Right atrium auricular region (tissue), 2 donors: ENCODE measurements at places on chromosomes 7 and 10. TPM values are rescaled to one million over a fixed set of nuclear protein-coding genes. Genes with fewer than 3 reads are reported as not detected.

GRCh38 chr7:44801890-44802289 lies 5.4 kb downstream of the PPIA start:
- DNase-seq = no peak

Gene GRID2IP
- total RNA-seq = not detected

Gene UCN3
- total RNA-seq = not detected

- DNase-seq = no peak
These were observed 191.5 kb downstream of the MGMT start for GRCh38 chr10:129658376-129659072.

Gene MKI67
- 4.0 TPM for total RNA-seq

Gene CTAGE8
- 1.2 TPM for total RNA-seq

- DNase-seq = no peak
These were observed 351.2 kb downstream of the PHTF2 start for GRCh38 chr7:78149787-78150186.

DNA sequence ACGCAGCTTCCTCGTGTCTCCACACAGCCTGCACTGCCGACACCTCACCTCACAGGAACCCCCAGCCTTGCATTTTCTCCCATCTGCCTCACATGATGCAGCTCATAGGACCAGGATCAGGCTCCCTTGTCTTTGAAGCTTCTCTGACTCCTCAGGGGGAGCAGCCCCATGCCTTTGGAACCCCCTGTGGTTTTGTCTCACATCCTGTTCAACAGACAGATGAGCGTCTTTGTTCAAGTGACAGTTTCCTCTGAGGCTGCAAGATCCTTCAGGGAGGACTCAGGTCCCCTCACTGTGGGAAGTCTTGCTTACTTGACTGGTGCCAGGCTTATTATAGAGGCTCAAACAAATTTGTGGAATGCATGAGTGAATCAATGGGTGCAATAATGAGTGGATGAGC lies 667.1 kb downstream of the INHBA start:
- DNase-seq = no peak

GRCh38 chr7:26868841-26869495 lies 4.6 kb upstream of the SKAP2 start:
- no peak for DNase-seq

DNA sequence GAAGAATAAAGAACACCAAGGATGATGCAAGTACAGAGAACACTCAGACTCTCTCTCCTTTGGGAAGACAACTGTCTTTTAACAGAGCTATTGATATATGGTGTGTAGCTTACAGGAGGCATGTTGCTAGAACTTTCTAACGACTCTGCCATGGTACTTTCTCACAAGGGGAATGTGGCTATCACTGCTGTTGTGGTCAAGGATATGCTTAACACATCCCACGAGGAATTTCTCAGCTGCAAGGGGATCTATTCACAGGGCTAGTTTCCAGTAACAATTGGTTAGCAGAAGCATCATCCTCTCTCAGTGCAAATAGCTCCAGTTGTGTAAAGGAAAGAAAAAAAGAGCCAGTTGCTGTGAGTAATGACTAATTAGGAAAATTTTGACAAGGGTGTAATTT lies 826.0 kb downstream of the SORCS1 start:
- no peak for DNase-seq

- DNase-seq = no peak
These were observed 25.9 kb downstream of the KCNMA1 start for GRCh38 chr10:77611670-77612069.

- DNase-seq = no peak
These were observed 11.5 kb upstream of the PLAU start for GRCh38 chr10:73899423-73899822.

Gene MBL2
- not detected for total RNA-seq

GRCh38 chr7:137142376-137142775 lies 201.2 kb downstream of the PTN start:
- DNase-seq = no peak

- DNase-seq = no peak
These were observed 882.6 kb downstream of the GRM8 start for GRCh38 chr7:126370038-126370668.

DNA sequence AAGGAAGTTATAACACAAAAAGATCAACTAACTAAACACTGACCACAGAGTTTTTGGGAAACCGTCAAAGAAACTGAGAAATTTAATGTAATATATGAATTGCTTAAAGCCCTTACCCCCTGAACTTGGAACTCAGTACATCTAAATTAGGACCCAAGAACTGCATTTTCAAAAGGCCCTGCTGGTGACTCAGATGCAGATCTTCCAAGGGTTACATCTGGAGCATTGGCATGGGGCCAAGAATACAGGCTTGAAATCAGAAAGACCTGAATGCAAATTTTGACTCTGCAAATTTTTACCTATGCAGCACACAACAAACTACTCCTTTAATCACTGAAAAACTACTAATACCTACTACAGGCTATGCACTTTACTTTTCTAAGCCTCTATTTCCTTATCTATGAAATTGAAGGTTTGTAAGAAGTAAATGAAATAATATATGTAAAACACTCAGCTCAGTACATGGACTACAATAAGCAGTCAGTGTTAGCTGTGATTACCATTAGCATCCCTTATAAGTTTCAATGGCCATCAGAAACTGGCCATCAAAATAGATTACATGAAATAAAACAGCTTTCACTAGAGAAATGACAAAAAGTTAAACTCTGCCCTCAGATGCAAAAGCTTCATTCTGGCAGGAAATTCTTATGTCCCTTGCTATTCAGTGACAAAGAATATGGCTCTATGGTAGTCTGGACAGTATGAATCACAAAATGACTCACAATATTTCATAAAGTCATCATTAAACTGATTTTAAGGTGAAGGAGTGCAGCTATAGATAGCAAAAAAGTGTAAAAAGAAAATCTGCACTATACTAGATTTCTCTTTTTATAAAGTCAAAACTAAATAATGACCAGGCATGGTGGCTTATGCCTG lies 43.6 kb downstream of the NSUN6 start:
- no peak for DNase-seq
